ENCODE measurements at places on chromosomes 12 and 14. TPM values are rescaled to one million over a fixed set of nuclear protein-coding genes. Genes with fewer than 3 reads are reported as not detected.

Gene GLT8D2
- 1.1 TPM for polyA plus RNA-seq

Gene SLC5A8
- polyA plus RNA-seq, result 0.02 TPM

Gene NPFF
- polyA plus RNA-seq, result 2.0 TPM

Gene TEX22
- polyA plus RNA-seq, result 0.59 TPM

Gene TMEM179
- 0.08 TPM for polyA plus RNA-seq

Gene MUCL1
- not detected for polyA plus RNA-seq

Gene FAM90A1
- 0.32 TPM for polyA plus RNA-seq

Gene RNASE7
- polyA plus RNA-seq, result not detected

Gene SLC10A1
- polyA plus RNA-seq, result not detected

Gene ZNF664
- 21.6 TPM for polyA plus RNA-seq

- no peak for DNase-seq
These were observed 110.9 kb downstream of the KSR2 start for GRCh38 chr12:117857632-117858612.

GRCh38 chr12:51216642-51217041 lies 1.2 kb downstream of the POU6F1 start:
- no peak for DNase-seq

DNA sequence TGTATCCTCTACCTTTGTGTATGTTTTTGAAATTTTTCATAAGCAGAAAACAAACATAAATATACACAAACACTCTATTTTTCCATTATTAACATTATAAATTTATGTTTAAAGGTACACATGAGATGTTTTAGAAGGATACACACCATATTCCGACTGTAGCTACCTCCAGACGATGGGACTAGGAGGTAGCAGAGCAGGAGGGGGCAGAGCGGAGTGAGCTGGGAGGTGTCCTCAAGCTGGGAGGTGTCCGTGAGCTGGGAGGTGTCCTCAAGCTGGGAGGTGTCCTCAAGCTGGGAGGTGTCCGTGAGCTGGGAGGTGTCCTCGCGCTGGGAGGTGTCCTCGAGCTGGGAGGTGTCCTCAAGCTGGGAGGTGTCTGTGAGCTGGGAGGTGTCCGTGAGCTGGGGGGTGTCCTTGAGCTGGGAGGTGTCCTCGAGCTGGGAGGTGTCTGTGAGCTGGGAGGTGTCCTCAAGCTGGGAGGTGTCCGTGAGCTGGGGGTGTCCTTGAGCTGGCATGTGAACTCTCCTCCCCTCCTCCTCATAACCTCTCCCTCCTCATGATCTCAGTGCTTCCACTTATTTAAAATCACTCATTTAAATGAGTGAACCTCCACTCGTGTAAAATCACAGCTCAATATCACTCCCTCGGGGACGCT lies 346.9 kb upstream of the SFSWAP start:
- no peak for DNase-seq

DNA sequence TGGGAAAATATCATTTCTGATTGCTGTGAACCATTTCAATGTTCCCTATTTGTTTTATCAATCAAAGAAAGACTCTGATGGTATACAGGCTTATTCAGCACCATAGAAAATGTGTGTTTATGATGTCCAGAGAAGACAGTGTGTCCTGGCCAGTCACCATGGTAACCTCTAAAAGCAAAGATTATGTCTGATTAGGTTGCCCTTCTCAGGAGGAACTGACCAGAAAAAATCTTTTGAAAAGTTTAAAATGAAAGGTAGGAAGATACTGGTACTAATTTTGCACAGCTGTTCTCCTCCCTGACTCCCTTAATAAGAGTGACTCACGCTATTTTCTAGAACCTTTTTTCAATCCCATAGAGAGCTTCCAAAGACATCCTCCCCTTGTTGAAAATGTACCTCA lies 391.8 kb upstream of the DCN start:
- DNase-seq, result no peak

GRCh38 chr12:47054659-47055058 lies 24.8 kb upstream of the PCED1B start:
- DNase-seq, result no peak

- no peak for DNase-seq
These were observed 212.5 kb downstream of the NOVA1 start for GRCh38 chr14:26385310-26385709.

DNA sequence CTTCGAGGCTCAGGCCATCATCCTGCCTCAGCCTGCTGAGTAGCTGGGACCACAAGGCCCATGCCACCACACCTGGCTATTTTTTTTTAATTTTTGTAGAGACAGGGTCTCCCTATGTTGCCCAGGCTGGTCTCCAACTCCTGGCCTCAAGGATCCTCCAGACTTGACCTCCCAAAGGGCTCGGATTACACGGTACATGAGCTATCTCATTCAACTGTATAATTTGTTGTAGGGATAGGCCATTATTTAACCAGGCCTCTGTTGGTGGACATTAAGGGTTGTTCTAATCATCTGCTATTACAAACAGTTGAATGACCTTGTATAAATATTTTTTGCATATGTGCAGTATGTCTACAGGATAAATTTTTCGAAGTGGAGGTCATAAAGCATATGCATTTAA lies 9.0 kb downstream of the KIF5A start:
- DNase-seq, result no peak

GRCh38 chr12:4780641-4781611 lies 60.7 kb downstream of the GALNT8 start:
- no peak for DNase-seq

DNA sequence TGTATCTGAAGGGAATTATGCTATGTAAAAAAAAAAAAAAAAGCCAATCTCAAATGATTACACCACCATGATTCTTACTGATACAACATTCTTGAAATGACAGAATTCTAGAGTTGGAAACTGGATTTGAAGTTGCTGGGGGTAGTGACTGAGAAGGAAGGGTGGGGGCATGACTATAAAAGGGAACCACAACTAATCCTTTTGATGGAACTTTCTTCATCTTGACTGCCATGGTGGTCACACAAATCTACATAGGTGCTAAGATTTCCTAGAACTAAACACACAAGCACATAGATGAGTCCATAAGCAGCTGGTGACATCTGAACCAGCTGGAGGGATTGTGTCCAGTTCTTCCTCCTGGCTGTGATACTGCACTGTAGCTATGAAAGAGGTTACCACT lies 51.4 kb downstream of the CLMN start:
- no peak for DNase-seq

GRCh38 chr12:42325326-42325652 lies 605 bp downstream of the ZCRB1 start:
- DNase-seq, result no peak

GRCh38 chr12:25529738-25530137 lies 23.3 kb downstream of the LMNTD1 start:
- DNase-seq, result no peak

- DNase-seq, result no peak
These were observed 27.7 kb downstream of the DAD1 start for GRCh38 chr14:22561366-22561660.

GRCh38 chr14:93033983-93034670 lies 81.6 kb downstream of the ITPK1 start:
- DNase-seq, result peak; percentile 90

DNA sequence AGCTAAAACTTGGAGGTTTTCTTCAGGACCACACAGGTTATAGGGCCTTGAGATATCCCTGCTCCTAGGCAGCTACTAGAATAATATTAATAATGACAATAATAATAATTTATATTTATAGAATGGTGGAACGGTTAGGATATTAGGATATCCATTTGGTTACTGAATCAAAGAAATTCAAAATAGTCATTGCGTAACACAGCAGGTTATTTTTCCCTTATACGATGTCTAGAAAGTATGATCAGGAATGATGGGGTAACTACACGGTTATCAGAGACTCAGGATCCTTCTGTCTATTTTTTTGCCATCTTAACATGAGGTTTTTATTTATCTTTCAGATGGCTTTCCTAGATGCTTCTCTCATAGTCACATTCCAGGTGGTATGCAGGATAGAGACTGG lies 39.0 kb downstream of the NEUROD4 start:
- DNase-seq, result no peak

DNA sequence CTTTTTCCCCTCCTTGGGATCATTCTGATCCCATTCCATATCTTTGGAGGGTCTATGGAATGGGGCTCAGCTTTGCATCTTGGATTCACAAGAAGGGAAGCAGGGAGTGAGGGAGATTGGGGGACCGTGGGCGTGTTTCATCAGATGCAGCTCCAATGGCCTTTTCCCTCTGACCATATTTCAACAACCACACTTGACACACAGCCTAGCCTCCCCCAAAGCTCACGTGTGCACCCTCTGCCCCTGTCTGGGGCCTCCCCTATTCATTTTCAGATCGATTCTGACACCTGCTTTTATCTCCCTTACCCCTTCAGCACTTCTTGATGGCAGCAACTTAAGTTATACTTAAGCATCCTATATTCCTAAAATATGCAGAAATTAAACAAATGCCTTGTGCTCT lies 126.6 kb downstream of the CHST11 start:
- no peak for DNase-seq
